ENCODE measurements at places on chromosomes 2 and 18. TPM values are rescaled to one million over a fixed set of nuclear protein-coding genes. Genes with fewer than 3 reads are reported as not detected.

GRCh38 chr2:136798766-136799165 is 33.4 kb downstream of the THSD7B start:
- no peak for DNase-seq

DNA sequence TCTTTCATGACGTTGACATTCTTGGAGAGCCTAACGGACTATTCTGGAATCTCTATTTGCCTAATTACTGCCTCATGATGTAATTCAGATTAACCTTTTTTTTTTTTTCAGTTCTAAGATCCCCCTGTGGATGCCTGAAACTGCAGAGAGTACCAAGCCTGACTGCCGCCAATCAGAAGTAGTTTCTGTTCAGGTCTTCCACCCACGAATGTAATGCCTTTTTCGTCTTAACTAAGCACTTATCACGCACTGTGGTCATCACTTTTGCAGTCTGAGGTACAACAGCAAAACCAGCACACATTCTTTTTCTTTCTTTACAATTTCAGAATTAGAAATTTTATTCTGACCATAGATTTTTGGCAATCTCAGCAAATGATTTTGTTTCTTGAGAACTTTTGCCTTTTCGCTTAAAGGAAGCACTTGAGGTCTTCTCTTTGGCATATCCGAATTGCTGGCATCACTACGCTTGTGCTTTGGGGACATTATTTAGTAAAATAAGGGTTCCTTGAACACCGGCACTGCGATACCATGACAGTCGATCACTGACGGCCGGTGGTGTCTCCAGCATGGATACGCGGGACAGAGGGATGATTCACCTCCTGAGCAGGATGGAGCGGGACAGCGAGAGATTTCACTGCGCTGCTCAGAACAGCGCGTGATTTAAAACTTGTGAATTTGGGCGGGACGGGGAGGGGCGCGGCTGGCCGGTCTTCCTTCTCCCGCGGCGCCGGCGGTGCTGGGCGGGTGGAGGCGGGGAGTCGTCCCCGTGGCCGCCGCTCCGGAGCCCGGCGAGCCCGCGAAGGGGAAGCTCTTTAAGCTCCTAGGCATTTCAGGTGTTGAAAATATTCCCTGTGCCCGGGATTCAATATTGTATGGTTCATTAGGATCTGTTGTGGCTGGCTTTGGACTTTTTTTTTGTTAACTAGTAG is 32.0 kb upstream of the GPR55 start:
- peak; percentile 54 for DNase-seq

DNA sequence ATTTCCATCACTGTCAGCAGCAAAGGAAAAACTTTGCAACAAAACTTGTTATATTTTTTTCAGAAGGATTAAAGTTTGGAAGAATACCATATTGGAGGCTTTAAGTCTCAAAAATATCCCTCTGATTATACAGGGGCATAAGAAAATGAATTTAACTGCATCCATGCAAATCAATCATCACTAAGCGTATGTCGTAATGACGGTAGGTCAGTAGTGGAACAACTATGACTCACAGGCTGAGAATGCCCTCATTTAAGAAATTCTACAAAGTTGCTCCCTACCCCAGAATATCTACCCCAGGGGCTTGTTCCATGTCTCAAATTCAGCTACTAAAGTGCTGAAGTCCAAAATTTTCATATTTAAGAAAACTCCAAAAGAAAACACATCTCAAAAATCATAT is 12.5 kb upstream of the NAB1 start:
- DNase-seq: peak; percentile 83

The ARHGAP15 gene
- 0.11 TPM for total RNA-seq
